ENCODE measurements at places on chromosomes 1 and 21.

GRCh38 chr1:22352896-22353295 lies 98.8 kb upstream of the ZBTB40 start:
- no peak for DNase-seq

- DNase-seq = no peak
Observed at GRCh38 chr1:243801378-243801777, 48.7 kb downstream of the AKT3 start.

DNA sequence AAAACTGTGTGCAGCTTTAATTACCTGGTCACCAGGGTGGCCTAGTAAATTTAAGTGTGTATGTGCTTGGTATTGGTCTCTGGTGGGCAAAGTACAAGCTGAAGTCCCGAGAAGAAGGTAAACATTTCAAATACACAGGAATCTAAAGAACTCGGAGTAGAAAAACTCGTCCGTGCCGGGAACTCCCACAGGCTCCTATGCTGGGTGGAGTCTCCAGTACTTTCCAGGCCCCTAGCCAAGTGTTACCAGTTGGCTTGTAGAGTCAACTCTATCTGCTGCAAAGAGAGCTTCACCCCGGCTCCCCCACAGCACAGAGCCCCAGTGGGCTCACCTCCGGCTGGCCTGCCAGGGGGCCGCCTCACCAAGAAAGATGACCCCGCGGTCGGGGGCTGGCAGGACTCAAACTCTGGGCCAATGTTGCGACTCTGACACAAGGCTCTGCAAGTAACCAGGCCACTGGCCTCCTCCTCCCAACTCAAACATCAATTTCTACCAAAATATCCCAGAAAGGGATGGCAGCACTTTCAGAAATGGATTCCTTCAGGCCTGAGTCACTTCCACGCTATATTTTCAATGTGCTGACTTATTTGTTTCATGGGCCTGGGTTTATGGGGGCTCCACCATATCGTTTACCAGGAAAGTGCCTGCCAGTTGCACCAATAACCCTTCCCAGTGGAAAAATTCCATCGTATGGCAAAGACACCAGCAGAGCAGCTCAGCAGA lies 73.9 kb downstream of the SLC66A1 start:
- no peak for DNase-seq

DNA sequence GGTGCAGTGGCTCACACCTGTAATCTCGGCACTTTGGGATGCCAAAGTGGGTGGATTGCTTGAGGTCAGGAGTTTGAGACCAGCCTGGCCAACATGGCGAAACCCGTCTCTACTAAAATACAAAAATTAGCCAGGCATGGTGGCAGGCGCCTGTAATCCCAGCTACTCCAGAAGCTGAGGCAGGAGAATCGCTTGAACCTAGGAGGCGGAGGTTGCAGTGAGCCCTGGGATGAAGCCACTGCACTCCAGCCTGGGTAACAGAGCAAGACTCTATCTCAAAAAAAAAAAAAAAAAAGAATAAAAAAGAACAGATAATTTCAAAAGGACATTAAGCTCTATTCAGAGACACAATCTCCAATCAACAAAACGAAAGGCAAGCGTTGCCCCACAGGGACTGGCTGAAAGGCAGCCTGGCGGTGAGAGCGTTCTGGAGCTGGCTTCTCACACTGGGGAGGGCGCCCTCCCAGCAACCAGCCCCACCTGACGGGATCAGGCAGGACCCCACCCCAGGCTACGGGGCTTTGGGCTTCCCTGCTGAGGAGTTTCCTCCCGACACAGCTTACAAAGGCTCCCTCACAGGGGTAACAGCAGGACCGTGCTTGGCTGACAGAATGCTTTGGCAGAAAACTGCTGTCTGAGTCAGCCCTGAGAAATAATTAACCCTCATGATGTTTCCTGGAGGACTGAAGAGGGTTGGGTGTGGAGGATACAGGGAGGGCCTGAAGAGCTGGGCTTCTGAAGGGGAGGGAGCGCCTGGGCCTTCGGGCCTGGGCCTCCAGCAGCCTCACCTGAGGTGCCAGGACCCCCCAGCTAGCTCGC lies 31.1 kb upstream of the SRP9 start:
- DNase-seq = no peak

GRCh38 chr21:44947111-44947929 lies 7.5 kb downstream of the SLX9 start:
- DNase-seq = no peak

GRCh38 chr1:107009281-107009680 lies 47.2 kb upstream of the PRMT6 start:
- no peak for DNase-seq

- DNase-seq = no peak
Observed at GRCh38 chr1:209116705-209117104, 466.8 kb upstream of the CAMK1G start.

GRCh38 chr1:182742780-182743179 lies 46.8 kb upstream of the NPL start:
- DNase-seq = no peak

DNA sequence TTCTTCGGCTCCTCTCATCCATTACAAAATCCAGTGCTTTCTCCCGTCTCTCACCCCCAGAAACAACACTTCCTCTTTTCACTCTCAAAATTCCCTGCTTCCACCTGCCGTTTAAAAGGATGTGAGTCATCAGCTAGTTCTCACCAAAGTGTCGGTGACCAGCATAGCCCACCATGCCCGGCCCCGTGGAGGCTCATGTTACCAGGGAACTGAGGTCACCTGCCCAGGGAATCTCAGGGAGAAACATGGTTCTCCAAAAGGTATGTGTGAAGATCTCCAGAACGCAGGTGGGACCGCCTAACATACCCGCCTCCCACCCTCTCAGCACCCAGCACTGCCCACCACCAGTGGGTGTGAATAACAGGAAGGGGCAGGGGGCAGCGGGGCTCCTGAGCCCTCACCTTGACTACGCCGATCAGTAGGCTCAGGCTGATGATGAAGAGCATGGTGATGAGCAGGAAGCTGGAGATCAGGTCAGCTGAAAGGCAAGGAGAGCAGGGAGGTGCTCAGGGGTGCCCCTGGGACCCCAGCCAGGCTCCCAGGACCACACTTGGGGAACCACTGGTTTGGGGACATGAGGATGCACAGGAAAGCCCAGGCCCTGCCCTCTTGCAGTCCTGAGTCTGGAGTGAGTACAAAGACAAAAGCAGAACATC lies 16.2 kb downstream of the LAPTM5 start:
- DNase-seq = no peak

DNA sequence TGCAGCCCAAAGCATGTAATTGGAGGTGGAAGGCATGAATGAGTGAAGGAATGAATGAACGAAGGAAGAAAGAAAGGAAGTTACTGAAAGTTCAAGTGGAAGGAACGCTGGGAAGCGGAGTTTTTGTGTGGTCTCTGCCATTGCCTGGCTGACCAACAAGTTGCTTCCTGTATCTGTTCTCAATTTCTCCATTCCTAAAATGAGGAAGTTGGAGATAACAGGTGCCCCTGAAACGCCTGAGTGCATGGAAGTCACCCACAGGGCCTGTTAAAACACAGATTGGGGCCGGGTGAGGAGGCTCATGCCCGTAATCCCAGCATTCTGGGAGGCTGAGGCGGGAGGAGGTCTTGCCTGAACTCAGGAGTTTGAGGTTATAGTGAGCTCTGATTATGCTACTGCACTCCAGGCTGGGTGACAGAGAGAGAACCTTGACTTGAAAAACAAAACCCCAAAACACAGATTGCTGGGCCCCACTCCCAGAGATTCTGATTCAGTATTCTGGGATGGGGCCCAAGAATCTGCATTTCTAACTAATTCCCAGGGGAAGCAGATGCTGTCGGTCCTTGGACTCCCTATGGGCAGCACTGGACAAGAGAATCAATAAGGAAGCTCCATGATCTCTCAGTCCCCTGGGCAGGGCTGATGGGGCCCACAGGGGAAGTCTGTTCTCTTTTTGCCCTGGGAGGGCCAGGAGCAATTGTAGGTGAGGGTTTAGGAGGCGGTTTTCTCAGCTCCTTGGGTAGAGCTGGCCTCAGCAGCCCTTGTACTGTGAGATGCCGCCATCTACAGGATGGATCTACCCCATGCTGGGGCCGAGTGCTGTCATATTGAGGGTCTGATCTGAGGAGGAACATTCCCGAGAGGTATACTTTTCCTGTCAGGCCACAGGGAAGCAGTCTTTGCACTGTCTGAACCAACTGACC lies 3.3 kb upstream of the CNR2 start:
- no peak for DNase-seq

DNA sequence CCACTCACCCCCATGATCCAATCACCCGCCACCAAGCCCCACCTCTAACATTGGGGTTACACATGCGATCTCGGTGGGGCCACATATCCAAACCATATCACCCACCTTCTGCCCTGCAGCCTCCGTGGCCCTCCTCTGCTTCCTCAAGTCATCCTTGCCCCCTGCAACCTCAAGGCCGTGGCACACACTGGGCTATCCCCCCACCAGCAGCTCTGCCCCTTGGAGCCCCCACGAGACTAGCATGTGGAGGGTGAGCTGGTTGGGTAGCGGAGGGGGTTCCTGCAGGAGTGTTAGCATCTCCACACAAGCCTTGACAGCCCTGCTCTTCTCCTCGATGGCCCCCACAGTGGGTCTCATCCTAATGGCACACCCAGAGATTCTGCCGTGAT lies 100.8 kb downstream of the TOMM20 start:
- DNase-seq = no peak

DNA sequence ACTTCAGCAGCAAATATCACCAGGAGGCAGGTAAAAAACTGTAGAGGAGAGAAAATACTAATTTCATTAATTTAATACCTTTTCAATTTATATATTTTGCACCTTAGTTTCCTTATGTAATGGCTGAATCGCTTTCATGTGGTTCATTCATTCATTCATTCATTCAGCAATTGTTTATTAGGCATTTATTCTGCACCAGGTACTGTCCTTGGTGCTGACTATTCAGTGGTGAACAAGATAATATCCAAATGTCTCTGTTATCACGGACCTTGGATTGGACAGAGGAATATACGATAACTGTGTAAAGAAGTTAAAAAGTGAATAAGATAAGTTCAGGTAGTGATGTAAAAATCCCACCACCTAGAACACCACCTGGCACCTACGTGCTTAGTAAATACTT lies 28.8 kb downstream of the TSPAN2 start:
- DNase-seq = no peak

- DNase-seq = no peak
Observed at GRCh38 chr1:206472454-206472853, 2.2 kb downstream of the IKBKE start.

GRCh38 chr1:172180501-172181285 lies 239.8 kb upstream of the C1orf105 start:
- DNase-seq = peak; percentile 84

DNA sequence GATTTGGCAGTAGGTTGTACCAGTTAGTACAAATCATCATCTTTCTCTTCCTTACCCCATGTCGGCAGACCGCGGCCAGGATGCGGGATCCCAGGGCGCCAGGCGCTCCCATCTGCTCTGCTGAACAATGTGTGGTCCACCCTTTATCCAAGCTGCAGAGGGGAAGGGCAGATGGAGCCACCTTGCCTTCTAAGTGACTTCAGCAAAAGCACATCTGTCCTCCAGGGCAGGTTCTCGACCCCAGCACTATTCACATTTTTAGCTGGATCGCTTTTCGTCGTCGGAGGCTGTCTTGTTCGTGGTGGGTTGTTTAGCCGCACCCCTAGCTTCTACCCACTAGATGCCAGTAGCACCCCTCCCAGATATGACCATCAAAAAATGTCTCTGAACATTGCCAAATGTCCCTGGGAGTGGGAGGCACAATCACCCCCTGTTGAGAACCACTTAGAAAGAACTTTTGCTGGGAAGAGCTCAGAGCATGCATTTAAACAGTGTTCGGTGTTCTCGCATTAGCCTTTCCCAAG lies 58.1 kb upstream of the SIM2 start:
- DNase-seq = no peak

GRCh38 chr1:175725684-175726083 lies 17.7 kb downstream of the TNR start:
- no peak for DNase-seq

DNA sequence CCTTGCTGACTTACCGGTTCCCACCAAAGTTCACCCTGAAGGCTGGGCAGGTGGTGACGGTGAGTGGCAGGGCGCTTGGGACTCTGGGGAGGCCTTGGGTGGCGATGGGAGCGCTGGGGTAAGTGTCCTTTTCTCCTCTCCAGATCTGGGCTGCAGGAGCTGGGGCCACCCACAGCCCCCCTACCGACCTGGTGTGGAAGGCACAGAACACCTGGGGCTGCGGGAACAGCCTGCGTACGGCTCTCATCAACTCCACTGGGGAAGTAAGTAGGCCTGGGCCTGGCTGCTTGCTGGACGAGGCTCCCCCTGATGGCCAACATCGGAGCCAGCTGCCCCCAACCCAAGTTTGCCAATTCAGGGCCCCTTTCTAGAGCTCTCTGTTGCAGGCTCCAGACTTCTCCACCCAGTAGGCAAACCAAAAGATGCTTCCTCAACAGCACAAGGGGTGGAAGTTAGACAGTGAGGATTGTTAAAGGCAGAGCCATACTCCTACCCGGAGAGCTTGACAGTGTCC lies 16.4 kb upstream of the SEMA4A start:
- no peak for DNase-seq

GRCh38 chr21:44505673-44506278 lies 34.2 kb downstream of the KRTAP10-1 start:
- no peak for DNase-seq

- no peak for DNase-seq
Observed at GRCh38 chr1:156106624-156107488, 7.7 kb upstream of the LMNA start.

GRCh38 chr1:59485949-59486348 lies 189.1 kb downstream of the FGGY start:
- no peak for DNase-seq

DNA sequence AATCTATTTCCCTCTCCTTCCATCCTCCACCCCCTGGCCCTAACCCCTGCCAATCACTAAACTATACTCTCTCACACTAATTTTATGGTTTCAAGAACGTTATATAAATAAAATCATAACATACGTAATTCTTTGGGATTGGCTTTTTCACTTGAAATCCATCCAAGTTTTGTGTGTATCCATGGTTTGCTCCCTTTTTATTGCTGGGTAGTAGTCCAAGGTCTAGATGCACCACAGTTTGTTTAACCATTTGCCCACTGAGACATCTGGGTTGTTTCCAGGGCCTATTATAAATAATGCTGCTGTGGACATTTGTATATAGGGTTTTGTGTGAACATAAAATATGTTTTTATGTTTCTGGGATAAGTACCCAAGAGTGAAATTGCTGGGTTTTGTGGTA lies 61.4 kb downstream of the TEX35 start:
- no peak for DNase-seq

DNA sequence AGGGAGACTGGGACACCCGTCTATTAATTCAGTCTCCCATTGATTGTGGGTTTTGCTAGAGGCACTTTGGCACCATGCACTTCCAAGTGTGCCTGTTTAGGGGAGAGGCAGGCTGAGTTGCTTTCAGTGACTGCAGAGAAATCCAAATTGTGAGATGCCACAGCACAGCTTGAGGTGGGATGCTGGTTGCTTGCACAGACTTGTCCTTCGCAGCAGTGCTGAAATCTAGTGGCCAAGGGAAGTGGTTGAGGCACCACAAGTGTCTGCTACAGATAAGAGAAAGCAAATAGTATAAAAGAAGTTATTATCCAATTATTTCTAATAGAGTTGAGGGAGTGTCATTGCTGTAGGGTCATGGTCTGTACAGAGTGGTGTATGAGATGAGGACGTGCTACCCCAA lies 40.0 kb upstream of the APP start:
- DNase-seq = no peak

GRCh38 chr1:115118611-115119010 lies 29.3 kb upstream of the TSPAN2 start:
- DNase-seq = no peak

Data from T-helper 1 cell (primary cell).